ENCODE measurements at places on chromosomes 16 and 17. TPM values are rescaled to one million over a fixed set of nuclear protein-coding genes. Genes with fewer than 3 reads are reported as not detected.
A peak's percentile ranks its signal among the peaks of the same experiment; 100 is the strongest.

- no peak for DNase-seq
Measured at GRCh38 chr17:56144223-56144622, 9.1 kb upstream of the ANKFN1 start.

PLLP gene
- total RNA-seq = 0.21 TPM

GRCh38 chr17:40298726-40299125 is 10.3 kb upstream of the RARA start:
- no peak for DNase-seq

HOXB13 gene
- total RNA-seq = not detected

GRCh38 chr17:35289222-35289621 is 46.4 kb downstream of the SLFN5 start:
- no peak for DNase-seq

FOXN1 gene
- total RNA-seq = not detected

DNA sequence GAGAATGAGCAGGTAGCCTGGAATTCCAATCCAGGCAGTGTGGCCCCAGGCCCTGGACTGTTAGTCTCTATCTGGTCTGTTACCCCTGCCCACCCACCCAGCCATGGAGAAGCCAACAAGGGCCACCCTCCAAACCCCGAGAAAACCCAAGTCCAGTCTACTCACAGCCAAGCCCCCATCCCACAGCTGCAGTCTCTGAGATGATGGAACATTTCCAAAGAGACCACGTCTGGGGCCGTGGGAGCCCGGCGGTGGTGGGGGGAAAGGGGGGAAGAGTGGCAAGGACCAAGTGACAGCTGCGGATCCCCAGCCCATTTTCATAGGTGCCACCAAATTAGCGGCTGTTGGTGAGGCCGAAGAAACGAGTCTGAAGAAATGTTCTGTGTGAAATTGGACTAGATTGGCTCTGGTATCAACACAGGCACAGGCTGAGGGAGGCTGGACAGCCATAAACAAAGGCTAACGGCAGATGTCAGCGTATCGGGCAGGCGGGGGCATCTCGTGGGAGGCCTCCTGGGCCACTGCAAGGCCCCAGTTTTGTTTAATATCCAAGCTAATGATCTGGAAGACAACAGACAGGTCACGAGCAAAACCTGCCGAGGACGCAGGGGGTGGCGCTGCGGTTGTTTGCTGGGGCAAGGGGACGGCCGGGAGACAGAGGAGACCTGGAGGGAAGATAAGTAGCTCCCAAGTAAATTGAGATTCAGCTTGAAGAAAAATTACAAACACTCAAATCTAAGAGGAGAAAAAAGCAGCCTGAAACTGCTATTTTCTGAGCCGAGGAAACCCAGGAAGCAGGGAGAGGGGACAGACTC is 53.4 kb downstream of the RBFOX3 start:
- no peak for DNase-seq

SAMD14 gene
- 3.2 TPM for total RNA-seq

GRCh38 chr16:29900102-29900887 is at the start of gene ASPHD1:
Gene ASPHD1 (plus strand): TSS chr16:29900488. CDS start chr16:29900972, 484 bp downstream.
- peak; percentile 81 for DNase-seq

FAM117A gene
- total RNA-seq = 25.4 TPM

PRSS22 gene
- total RNA-seq = not detected

CHD3 gene
- 102 TPM for total RNA-seq

- no peak for DNase-seq
Measured at GRCh38 chr17:68161644-68162428, 86.0 kb upstream of the AMZ2 start.

NOMO2 gene
- 110 TPM for total RNA-seq

GRCh38 chr17:32350666-32351418 is 885 bp downstream of the ZNF207 start:
- DNase-seq = no peak

DNA sequence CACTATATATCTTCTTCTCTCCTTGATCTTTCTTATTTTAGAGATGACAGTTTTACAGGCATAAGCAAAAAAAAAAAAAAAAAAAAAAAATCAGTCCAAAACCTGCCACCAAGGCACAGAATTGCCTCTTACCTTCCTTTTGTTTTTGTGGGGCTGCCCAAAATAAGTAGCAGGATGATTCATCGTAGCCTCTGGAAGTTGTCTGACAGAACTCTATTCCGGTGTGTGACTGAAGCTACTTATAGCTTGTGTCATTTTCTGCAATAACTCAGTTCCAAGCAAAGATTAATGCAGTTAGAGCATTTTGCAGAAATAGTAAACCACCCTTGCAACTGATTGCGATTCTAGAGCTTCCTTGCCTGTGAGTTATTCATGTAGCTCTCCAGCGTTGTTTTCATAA is 186.8 kb downstream of the KIF2B start:
- no peak for DNase-seq

- no peak for DNase-seq
Measured at GRCh38 chr17:82935966-82936767, 96.3 kb upstream of the ZNF750 start.
